ENCODE measurements at places on chromosomes 16 and 17.

GRCh38 chr17:75316253-75316652 lies 27.0 kb upstream of the SLC25A19 start:
- DNase-seq, result no peak

DNA sequence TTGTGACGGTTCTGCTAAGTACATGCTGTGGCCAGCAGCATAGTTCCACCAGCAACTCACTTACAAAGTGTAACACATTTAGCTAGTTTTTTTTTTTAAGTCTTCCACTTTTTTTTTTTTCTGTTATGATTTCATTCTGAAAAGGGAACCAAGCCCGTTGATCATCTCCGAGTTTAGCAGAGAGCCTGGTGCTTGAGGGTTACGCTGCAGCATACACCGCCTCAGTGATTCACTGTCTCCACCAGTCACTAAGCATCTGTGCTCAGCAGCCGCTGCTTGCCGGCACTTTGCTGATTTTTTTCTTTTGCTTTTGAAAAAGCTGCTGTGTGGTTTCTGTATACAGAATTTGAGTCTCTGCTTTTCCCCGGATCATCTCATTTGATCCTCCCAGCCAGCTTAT lies 194.5 kb upstream of the CDH13 start:
- no peak for DNase-seq

DNA sequence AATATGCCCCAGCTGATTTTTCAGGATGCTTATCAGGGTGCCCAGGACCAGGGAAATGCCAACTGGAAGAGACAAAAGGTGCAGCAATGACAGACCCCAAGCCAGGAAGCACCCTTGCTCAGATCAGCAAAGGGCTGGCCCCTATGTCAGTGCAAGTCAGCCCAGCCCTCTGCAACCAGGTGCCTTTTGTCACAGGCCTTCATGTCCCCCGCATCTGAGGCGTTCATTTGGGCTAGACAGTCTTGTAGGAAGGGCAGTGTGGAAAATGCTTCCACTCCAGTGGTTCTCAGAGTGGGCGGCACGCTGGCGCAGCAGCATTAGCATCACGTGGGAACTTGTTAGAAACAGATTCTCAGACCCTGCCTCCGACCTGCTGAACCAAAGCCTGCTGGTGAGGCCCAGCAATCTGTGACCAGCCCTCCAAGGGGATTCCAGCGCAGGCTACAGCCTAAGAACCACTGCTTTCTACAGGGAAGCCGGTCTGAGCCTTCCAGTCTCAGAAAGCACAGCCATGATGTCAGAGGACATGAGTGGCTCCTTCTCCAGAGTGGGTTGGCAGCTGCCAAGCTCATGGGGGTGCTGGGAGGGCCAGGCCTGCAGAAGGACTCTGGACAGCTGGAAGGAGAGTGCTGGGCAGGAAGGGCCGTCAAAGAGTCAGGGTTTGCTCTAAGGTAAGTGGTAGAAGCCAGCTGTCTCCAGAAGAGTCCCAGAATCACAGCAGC lies 13.1 kb downstream of the SLC47A2 start:
- DNase-seq, result no peak

GRCh38 chr17:14197586-14197985 lies 39.1 kb downstream of the CDRT15 start:
- DNase-seq, result no peak

DNA sequence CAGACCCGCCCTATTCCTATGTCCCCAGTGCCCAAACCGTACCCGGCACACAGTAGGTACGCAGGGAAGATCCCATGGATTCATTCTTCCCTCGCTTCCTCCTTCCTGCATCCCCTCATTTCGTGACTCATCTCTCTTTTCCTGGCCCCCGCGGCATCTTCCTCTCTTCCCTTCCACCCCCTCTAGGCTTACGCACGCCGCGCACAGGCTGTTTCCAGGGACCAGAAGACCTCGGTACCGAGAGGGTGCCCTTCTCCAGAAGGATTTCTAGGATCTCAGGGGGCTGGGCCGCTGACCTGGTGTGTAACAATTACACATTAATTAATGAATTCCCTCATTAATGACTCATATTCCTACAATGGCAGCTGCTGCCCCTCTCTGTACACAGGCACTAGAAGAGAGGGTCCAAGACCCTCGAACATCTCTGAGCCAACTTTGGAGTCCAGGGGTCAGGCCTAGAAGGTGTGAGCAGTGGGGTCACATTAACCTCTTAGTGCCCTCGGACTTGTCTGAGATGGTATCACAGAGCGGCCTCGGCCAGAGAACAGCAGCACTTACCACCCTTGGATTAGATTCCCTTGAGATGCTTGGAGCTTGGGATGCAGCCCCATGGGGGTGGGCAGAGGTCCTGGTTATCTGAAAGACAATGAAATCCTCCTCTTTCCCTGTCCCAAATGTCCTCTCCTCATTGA lies 16.8 kb upstream of the PLLP start:
- DNase-seq, result no peak

GRCh38 chr17:65485388-65486299 lies 75.8 kb downstream of the AXIN2 start:
- no peak for DNase-seq

GRCh38 chr17:35726953-35727460 lies 4.4 kb upstream of the RASL10B start:
- no peak for DNase-seq
